ENCODE measurements at places on chromosomes 13 and 19. TPM values are rescaled to one million over a fixed set of nuclear protein-coding genes. Genes with fewer than 3 reads are reported as not detected.

TMEM150B gene
- total RNA-seq: not detected

PVR gene
- 105 TPM for total RNA-seq

KLK6 gene
- 0.94 TPM for total RNA-seq

SULT2A1 gene
- total RNA-seq: not detected

SPATA13 gene
- total RNA-seq: 37.5 TPM

SOX1 gene
- total RNA-seq: not detected

ZNF607 gene
- total RNA-seq: 5.9 TPM

RUBCNL gene
- 0.64 TPM for total RNA-seq
